ENCODE measurements at places on chromosomes 13 and 19.

GRCh38 chr19:45773384-45773783 is 4.3 kb upstream of the SIX5 start:
- DNase-seq, result no peak

DNA sequence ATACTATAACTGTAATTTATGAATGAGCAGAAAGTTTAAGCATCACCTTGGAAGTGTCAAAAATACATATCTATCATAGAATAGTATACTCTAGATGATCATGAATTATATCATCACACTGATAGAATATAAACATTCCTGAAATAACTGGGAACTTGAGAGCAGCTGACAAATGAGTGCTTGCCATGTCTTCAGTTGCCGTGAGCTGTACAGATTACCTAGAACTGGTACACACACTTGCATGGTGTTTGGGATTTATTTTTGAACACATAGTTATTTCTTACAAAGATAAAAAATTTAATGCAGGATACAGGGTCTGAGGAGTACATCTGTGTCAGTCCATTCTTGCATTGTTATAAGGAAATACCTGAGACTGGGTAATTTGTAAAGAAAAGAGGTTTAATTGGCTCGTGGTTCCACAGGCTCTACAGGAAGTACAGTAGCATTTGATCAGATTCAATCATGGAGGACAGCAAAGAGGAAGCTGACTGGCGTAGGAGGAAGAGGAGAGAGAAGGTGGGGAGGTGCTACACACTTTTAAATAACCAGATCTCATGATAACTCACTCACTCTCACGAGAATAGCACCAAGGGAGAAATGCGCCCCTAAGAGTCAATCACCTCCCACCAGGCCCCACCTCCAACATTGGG is 60.4 kb upstream of the MBNL2 start:
- DNase-seq, result no peak

GRCh38 chr13:75818179-75818967 is 182.2 kb downstream of the LMO7 start:
- no peak for DNase-seq

- DNase-seq, result no peak
Measured at GRCh38 chr13:97249796-97250495, 27.8 kb downstream of the MBNL2 start.

DNA sequence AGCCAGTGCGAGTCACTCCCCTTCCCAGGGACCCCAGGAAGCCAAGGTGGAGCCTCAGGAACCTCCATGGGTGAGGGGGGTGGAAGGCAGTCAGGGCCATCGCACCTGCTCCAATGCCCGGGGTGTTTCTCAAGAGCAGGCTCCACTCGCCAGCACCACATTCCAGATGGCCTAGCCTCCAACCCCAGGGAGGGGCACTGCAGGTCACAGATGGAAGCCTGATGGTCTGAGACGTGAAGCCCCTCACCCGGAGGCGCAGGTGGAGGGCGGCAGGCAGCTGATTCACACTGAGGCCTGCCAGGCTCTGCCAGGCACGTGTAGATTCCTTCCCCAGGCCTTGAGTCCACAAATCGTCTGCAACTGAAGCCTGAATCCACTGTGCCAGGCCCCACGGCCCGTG is 23.0 kb upstream of the ISYNA1 start:
- no peak for DNase-seq

- DNase-seq, result no peak
Measured at GRCh38 chr19:980133-980998, 3.8 kb upstream of the WDR18 start.

DNA sequence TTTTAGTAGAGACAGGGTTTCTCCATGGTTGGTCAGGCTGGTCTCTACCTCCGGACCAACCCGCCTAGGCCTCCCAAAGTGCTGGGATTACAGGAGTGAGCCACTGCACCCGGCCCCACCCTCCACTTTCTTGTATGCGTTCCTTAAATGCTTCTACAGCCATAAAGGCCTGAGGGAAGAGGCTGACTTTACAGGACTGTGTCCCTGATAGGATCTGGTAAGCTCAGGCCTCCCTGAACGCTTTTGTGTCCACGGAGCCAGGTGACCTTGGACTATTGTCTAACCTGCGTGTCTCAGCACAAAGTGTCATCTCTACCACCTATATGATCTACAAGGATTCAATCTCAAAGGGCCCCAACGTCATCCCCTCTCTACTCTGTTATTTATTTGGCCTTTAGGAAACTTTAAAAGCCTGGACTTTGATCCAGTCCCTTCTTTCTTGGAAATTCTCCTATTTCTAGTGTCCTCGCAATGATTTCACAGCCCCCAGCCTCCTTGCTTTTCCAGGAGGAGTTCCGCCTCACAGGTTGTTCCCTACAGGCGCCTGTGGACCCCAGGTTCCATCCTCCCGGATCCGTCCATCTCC is 701 bp downstream of the ZNF552 start:
- DNase-seq, result no peak

DNA sequence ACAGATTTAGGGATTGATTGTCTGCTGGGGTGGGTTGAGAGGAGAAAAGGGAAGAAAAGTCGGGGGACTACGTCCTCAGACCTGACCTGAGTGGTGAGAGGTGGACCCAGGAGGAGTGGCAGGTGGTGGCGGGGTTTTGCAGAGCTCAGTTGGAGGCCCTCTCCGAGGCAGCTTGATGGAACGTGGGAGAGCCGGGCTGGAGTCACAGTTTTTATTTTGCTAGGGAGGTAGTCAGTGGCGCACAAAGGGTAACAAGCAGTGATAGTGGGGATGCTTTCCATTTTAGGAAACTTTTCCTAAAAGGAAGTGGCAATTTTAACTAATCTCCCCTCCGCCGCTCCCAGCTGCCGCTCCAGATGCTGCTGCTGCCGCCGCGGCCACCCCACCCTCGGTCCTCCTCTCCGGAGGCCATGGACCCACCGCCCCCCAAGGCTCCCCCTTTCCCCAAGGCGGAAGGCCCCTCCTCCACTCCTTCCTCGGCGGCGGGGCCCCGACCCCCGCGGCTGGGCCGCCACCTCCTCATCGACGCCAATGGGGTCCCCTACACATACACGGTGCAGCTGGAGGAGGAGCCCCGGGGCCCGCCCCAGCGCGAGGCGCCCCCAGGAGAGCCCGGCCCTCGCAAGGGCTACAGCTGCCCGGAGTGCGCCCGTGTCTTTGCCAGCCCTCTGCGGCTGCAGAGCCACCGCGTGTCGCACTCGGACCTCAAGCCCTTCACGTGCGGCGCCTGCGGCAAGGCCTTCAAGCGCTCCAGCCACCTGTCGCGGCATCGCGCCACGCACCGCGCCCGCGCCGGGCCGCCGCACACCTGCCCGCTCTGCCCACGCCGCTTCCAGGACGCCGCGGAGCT is 1.1 kb upstream of the ZNF581 start:
- no peak for DNase-seq

DNA sequence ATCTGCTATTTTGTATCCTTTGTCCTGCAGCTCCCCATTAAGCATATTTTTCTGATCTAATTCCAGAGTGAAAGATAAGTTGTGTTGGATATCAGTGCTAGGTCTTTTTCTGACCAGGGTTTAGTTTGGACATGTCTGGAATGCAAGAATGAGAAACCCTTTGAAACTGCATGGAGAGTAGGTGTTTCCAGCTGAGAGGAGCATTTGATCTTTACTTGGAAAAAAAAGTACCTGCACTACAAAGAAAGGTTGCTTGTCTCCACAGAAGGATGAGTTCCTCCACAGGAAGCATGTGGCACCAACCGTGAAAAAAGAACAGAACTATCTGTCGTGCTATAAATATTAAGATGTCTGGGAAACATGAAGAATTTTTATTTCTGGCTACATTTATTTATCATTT is 36.6 kb upstream of the MED4 start:
- DNase-seq, result no peak

DNA sequence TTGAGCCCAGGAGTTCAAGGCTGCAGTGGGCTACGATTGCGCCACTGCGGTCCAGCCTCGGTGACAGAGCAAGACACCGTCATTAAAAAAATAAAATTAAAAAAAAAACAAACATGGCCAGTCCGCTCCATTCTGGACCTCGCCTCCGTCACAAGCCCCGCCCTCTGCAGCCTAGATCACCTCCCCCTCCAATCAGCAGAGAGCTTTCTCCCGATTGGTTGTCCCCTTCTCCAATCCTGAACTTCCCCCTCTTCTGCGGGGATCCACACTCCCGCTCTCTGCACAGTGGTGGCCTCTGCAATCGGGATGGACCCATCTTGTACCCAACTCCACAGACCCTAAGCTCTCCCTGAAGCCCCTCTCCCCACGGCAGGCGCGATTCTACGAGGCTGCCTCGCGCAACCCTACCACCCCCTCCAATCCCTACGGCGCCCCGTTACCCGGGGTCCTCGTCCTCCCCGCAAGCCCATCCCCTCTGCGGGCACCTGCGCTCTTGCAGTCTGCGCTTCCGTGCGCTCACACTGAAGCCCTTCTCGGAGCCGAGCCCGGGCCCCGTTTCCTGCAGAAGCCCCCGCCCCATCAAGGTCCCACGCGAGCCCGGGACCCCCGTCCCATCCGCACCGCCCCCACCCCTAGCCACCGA is 540 bp downstream of the TMEM160 start:
- DNase-seq, result peak; percentile 69

DNA sequence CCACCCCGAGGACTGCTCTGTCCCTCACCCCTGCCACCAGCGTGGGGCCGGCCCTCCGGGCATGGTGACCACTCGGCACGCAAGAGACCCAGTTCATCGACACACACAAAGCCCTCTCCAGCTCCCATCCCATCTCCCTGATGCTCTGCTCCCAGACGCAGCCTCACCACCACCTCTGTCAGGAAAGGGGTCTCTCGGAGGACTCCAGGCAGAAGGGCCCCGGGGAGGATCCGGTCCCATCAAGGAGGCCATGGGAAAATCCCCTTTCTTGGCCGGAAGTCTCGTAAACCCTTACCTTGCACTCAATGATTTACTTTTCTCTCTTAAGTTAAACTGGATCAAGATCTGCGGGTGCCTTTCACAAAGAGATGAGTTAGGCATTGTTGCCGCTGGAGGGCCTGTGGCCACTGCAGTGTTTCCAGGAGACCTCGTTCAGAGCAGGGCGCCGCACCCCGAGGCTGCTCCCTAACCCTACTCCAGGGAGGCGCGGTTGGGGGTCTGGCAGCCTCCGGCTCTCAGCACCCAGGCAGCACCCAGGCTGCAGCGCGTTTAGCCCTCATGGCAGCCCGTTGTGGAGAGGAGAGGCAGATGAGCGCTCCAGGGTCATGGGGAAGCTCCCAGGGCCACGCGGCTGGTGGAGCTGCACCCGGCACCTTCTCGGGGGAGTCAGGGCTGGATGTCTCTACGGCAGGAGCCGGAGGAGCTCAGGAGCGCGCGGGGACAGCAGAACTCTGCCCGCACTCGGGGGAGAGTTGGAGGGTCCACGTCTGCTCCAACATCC is 31.0 kb downstream of the C2CD4C start:
- DNase-seq, result no peak

- no peak for DNase-seq
Measured at GRCh38 chr13:110628477-110628793, 13.1 kb downstream of the NAXD start.
